ENCODE measurements at places on chromosomes 4 and X.

DNA sequence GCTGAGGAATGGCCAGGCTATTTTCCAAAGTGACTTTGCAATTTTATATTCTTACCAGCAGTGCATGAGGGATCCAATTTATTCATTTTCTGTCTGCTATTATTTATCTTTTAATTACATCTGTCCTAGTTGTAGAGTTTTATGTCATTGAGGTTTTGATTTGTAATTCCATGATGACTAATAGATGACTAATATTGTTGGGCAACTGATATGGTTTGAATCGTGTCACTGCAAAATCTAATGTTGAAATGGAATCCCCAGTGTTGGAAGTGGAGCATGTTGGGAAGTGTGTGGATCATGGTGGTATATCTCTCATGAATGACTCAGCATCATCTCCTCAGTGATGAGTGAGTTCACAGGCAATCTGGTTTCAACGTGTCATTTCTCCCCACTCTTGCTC is 201.5 kb downstream of the TBX22 start:
- peak; percentile 0 for DNase-seq

DNA sequence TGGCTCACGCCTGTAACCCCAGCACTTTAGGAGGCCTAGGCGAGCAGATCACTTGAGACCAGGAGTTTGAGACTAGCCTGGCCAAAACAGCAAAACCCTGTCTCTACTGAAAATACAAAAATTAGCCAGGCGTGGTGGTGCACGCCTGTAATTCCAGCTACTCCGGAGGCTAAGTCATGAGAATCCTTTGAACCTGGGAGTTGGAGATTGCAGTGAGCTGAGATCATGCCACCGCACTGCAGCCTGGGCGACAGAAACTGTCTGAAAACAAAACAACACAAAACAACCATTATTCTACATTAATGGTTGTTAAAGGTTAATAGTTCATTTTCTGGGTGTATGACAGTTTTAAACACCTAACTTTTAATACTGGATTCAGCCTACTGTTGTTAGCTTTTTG is 1.6 kb upstream of the SMARCA5 start:
- no peak for DNase-seq

- no peak for DNase-seq
These were observed 123.7 kb downstream of the ANAPC4 start for GRCh38 chr4:25500626-25501316.

DNA sequence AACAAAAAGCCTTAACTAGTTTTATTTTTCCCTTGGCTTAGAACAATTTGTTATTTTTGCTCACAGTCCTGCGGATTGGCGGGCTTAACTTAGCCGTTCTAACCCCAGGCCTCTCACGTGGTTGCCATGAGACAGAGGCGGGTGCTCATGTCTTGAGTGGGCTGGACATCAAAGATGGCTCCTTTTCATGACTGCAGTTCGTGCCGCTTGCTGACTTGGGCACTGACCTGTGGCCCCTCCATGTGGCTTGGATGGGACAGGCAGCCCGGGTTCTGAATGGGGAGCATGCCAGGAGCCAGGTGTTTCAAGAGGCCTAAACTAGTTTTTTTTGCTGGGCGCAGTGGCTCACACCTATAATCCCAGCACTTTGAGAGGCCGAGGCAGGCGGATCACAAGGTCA is 40.7 kb downstream of the CDS1 start:
- no peak for DNase-seq

- DNase-seq: no peak
These were observed 9.6 kb downstream of the AMER1 start for GRCh38 chrX:64195862-64196261.

DNA sequence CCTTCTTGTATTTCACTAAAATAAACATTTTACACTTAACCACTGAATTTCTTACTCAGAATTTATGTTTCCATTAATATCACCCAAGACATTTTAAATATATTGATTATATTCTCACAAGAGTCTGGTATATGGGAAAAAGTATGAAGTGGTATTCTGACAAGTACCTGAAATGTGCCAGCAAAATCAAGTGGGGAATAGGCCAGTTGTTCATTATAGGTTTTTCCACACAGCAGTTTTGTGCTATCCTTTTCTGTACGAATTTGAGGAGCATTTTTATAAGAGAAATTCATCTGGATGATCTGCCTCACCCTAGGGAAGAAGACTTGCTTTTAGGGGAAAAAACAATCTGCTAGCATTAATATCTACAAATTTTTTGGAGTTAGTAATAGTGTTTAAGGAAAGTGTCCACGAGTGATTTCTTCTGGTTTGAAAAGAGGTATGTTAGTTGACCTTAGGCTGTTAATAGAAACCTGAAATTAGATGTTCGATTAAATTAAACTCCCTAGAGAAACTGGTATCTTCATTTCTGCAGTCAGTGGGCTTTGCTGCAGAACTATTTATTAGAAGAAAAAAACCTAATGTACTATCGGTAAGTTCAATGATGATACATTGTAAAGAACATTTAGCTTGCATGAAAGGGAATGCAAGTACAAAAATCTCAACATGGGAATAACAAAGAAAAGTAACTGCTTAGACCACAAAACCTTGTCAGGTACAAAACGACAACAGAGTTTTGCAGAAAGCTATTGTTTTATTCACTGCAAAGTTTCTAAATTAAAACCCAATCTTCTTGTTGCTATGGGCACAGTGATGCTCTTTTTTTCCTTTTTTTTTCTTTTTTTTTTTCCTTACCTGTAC is 1.8 kb downstream of the KLF3 start:
- DNase-seq: no peak

DNA sequence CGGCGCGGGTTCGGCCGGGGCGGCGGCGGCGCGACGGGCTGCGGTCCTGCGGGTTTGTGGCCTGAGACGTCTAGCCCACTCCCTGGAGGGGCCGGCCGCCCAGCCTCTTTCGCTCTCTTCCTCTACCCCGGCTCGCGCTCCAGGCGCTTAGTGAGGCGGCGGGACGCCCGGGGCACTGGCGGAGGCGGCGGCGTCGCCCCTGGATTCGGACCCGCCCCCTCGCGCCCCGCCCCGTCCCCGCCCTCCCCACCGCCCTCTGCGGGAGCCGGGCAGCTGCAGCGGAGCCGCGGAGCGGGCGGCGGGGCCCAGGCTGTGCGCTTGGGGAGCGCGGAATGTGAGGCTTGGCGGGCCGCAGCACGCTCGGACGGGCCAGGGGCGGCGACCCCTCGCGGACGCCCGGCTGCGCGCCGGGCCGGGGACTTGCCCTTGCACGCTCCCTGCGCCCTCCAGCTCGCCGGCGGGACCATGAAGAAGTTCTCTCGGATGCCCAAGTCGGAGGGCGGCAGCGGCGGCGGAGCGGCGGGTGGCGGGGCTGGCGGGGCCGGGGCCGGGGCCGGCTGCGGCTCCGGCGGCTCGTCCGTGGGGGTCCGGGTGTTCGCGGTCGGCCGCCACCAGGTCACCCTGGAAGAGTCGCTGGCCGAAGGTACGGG is at the start of gene BMP2K:
Gene BMP2K (plus strand): TSS at position 272 of the 650 bp plus-strand sequence. CDS start 194 bp downstream, at position 466.
- DNase-seq: peak; percentile 83

DNA sequence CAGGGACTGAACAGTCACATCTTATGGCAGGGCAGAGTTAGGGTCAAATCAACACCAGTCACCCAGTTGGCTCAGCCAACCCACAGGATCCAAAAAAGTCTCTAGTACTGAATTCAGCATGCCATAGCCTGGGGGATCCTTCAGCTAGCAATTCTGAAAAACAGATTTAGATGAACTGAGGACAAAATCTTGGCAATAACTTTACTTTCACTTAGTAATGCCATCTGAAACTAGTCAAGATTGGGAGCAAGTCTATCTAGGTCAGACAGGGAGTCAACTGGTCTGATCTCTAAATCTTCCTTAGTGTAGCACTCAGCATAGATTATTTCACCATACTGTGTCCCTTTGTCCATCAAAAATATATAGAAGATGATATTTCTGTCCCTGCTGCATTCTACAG is 76.0 kb downstream of the HHIP start:
- peak; percentile 19 for DNase-seq

GRCh38 chrX:12989461-12989860 is 14.6 kb downstream of the TMSB4X start:
- no peak for DNase-seq
